Activated CD4-positive, alpha-beta T cell treated with anti-CD3 and anti-CD28 coated beads, Interleukin-2, amount 50 U/mL, for 4 hours (primary cell): ENCODE measurements at places on chromosomes 16 and 17.

- no peak for DNase-seq
Measured at GRCh38 chr17:1011760-1012735, 15.1 kb downstream of the TIMM22 start.

DNA sequence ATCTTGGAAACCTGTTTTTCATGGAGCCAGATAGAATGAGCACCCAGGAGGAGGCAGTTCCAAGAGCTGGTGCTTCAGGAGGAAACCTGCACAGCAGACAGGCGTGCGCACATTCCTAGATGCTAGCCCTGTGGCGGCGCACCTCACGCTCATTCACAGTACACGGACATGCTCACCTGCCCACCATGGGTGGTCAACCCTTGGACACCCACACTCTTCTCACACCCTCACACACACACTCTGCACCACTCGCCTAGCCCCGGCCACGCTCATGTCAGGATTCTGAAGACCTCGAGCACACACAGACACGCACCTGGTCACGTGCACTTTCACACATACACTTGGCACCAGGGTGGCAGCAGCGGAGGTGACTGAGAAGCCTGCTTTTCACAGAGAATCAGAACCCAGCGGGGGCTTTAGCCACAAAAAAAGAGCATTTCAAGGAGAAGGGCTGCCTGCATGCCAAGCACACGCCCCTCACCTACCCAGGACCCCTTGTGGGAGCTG is 28.6 kb downstream of the RAI1 start:
- no peak for DNase-seq

GRCh38 chr16:88354229-88355092 is 28.3 kb upstream of the ZNF469 start:
- DNase-seq: no peak

GRCh38 chr17:71316176-71316897 is 804.5 kb upstream of the SOX9 start:
- DNase-seq: no peak

- DNase-seq: no peak
Measured at GRCh38 chr17:42692489-42692888, 10.2 kb downstream of the CNTNAP1 start.

DNA sequence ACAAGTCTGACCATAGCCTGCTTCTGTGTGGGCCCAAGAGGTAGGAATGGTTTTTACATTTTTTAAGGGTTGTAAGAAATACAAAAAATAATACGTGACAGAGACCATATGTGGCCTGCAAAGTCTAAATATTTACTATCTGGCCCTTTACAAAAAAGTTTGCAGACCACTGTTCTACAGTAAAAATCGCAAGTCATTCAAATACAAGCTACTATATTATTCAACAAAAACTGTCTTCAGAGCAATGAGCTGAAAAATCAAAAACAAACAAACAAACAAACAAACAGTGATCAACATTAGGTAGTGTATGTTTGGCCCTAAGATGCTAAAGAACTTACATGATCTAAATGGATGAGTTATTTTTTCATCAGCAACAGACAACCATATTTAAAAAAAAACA is 32.5 kb downstream of the IKZF3 start:
- DNase-seq: no peak

GRCh38 chr16:4467916-4468315 is 6.5 kb downstream of the NMRAL1 start:
- DNase-seq: no peak

GRCh38 chr16:67397812-67398545 is 4.7 kb upstream of the TPPP3 start:
- DNase-seq: no peak

DNA sequence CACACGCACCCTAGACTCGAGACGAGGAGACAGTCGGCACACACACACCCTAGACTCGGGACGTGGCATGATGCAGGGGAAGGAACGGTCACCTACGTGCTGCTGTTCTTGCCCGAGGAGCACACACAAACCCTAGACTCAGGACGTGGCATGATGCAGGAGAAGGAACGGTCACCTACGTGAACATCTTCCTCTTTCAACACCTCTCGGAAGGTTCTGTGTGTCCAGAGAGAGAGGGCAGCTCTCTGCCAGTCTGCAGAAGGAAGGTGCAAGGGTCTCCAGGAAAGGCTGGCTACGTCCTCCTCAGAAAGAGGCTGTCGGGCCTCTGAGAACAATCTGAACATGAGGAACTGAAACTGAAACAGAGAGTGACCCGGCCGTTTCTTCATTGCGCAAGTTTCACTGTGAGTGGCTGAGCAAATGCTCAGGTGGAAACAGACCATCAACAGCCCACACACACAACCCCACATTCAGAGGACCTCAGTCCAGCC is 43.4 kb downstream of the ZNF276 start:
- no peak for DNase-seq

GRCh38 chr17:74524653-74525464 is 6.4 kb downstream of the CD300LB start:
- no peak for DNase-seq

- DNase-seq: no peak
Measured at GRCh38 chr17:10276436-10276835, 78.0 kb upstream of the GAS7 start.

DNA sequence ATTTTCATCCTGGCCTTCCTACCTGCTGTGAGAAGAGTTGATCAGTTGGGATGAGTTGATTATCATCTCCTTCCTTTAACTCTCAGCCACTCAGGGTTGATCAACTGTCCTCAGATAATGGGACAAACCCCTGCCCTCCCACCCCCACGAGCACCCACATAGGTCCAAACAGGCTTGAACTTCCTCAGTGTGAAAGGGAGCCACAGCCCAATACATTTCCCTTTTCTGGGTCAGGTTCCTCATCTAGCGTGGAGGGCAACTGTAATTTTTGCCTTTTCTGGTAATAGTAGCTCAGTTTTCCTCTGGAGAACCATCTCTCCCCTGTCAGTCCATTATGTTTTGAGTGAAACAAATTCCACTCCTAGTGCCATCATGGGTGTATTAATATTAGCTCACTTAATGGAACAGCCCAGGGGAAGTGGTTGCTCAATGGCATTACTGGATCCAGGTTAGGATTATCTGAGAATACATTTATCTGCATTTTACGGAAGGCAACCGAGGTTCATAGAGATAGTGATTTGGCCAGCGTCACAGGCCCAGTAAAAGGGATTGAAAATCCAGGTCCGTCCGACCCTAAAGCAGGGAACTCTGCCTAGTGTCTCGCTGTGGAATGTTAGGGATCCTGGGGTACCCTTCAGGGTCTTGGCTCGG is 476 bp upstream of the LPCAT2 start:
- no peak for DNase-seq

DNA sequence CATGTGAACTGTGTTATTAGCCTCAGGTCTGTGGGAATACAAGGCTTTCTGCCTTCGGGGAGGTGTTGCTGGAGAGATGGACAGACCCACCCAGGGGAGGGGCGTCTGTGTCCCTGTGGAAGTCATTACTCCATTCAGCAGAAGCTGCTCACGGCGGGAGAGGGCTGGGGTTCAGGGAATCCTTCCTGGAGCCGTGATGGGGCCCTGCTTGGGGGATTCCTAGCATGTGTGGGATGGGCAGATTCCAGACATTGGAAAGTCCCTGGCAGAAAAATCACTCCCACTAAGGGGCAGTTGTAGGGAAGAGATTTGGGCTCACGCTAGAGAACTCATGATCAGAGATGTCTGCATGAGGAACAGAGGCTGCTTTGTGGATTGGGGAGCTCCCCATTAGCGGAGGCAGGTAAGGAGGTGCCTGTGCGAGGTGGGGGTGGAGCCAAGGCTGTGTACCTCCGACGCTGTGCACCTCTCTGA is 56.3 kb upstream of the IL34 start:
- DNase-seq: no peak

DNA sequence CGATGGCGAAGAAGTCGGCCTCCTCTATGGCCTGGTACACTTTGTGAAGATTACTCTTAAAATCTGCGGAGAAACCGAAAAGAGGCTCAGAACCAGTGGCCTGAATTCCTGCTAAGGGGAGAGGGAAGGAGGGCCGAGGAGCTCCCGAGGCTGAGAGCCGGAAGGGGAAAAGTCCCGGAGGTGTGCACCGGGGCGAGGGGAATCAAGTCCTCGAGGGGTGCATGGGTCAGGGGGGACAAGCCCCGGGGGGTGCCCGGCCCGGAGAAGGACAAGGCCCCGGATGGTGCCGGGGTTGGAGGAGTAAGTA is 495 bp downstream of the PARN start:
- no peak for DNase-seq

GRCh38 chr16:89845417-89845816 is 17.1 kb downstream of the SPIRE2 start:
- no peak for DNase-seq

DNA sequence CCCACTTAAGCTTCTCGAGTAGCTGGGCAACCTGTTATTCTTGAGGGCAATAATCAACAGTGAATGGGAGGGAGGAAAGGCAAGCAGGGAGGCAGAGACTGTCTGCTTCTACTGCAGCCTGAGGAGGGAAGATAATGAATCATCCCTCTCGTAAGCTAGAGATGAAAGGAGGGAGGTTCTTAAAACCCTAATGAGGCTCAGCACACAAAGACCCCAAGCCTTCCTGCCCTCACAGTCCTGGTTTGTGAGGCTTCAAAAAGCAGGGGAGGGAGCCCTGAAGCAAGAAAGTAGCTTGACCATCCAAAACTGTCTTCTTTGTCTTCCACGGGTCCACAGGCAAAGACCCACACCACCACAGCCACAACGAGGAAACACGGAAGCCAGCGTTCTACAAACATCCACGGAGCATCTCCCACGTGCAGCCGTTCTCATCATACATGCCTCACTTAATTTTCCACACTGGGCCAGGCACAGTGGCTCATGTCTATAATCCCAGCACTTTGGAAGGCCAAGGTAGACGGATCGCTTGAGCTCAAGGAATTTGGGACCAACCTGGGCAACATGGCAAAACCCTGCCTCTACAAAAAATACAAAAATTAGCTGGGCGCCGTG is 1.8 kb downstream of the PIK3R5 start:
- DNase-seq: no peak

DNA sequence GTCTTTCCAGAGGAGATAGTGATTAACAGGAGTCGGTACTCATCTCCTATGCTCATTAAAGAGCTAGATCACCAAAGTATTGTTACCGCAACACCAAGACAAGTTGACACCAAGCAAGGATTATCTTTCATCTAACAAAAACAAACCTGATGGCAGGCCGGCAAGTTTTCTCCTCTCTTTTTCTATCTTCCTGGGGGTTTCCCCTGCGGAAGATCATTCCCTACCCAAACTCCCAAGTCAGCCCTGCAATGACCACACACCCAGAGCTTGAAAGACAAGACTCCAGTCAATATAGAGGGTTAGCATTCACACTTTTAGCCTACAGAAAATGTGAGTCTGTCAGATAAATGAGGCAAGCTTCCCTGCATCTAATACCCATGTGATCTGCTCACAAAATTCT is 312.1 kb downstream of the SOX9 start:
- DNase-seq: no peak

DNA sequence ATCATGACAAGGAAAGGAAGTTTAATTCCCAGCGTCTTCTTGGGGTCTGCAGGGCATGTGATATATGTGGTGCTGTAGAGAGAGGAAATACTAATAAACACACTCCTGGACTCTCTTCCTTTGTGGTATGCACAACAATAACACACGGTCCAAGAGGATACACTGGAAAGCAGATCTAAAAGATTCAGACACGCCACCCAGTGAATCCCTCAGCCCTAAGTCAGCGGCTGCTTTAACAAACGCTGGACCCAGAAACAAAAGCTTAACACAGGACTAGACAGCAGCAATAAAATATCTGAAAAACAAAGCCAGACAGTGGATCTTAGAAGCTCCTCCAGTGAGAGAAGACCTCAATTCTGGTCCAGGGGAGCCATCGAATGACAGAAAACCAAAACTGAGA is 13.1 kb downstream of the CFAP20 start:
- DNase-seq: no peak

DNA sequence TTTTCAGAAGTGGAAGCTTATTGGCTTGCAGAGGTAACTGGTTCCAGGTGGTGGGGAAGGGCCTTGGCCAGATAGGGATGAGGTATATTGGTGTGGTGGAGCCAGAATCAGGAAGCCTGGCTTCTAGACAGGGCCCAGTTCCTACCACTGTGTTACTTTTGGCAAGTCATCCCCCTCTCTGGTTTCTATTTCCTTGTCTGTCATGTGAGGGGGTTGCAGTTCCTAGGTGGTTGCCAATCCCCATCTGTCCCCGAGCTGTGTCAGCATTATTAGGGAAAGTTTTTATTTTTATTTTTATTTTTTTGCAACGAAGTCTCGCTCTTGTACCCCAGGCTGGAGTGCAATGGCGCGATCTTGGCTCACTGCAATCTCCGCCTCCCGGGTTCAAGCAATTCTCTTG is 3.0 kb downstream of the SMCR8 start:
- no peak for DNase-seq

- DNase-seq: no peak
Measured at GRCh38 chr17:4607773-4608187, 23.5 kb downstream of the SMTNL2 start.

DNA sequence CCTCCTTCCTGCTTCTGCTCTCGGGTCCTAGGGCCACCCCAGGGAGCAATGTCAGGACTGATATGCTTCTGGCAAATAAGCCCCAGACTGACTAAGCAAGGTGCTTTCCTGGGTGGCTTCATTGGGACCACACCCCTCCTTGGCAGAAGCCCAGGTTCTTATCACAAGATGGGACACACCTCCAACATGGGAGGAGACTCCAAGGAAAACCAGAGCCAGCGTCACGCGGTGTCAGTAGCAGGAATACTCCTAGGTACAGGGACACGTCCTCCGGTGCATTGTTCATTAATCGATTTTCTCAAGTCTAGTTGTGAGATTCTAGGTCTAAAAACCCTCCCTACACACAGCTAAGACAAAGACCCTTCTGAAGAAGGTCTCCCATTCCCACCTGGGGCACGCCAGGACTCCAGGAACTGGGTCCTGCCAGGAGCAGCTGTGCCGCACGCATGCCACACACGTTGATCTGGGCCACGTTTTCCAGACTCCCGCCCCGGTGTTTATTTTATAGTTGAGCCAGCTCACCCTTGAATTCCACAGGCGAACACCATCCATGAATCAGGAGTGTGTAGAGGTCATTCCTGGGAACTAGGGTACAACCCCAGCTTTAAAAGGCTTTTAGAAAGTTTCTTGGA is 30.8 kb downstream of the FA2H start:
- DNase-seq: no peak

- no peak for DNase-seq
Measured at GRCh38 chr17:57106107-57106835, 21.2 kb downstream of the AKAP1 start.
